ENCODE measurements at places on chromosomes 1 and 21.

GRCh38 chr1:1946540-1946939 lies 27.5 kb upstream of the TMEM52 start:
- DNase-seq = no peak

- DNase-seq = no peak
Measured at GRCh38 chr1:22855668-22856606, 116.7 kb downstream of the LACTBL1 start.

- no peak for DNase-seq
Measured at GRCh38 chr1:110205156-110205555, 5.0 kb upstream of the KCNC4 start.

- DNase-seq = no peak
Measured at GRCh38 chr1:30512914-30513265, 210.5 kb downstream of the MATN1 start.

DNA sequence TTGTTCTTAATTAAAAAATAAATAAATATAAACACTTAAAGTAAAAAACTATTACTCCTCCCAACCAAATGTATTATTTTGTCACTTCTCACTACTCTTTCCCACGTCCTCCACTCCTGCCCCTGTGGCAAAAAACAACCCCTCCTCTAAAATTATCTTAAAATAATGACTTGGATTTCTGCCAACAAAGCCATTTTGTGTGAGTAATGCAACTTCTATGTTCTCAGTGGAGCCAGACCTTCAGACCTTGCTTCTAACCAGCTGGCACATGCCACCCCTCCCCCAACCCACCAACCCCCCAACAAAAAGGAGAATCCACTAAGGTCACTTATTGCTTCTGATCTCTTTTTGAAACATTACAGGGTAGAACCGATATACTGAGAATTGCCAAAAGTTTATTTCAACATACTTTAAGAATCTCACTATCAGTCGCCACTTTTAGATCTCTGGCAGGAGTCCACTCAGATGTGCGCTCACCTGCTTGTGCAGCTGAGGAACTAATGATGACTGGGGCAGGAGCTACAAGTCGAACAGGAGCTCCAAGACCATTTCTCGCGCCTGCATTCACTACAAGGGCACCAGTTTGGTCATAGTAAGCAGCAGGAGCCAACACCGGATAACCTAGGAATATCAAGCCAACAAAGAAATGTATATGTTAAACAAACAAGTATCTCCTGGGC lies 58.3 kb upstream of the SDC3 start:
- DNase-seq = no peak

- no peak for DNase-seq
Measured at GRCh38 chr1:162222014-162222413, 152.5 kb downstream of the NOS1AP start.

DNA sequence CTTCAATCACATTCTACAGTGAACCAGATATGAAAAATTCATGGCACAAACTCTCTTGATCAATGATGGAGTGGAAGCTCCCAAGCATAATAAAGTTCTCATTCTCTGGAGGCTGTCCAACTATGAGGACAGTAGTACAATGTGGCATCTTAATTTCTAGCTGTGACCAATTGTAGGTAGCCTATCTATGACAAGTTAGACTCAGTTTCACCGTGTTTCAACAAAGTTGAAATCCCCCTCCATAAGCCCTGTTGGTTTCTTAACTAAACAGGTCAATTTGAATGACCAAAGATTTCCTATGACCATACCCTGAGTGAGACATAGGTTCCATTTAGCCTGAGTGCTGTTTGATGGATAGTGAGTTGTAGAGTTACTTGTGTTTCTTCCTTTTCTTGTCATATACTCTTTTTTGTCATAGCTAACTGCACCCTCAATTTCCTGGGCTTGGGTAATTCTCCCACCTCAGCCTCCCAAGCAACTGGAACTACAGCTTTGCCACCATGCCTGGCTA lies 11.8 kb downstream of the PATJ start:
- DNase-seq = no peak

- no peak for DNase-seq
Measured at GRCh38 chr1:243471754-243472745, 216.2 kb downstream of the SDCCAG8 start.

- DNase-seq = no peak
Measured at GRCh38 chr1:160093624-160094290, 4.7 kb downstream of the IGSF8 start.

DNA sequence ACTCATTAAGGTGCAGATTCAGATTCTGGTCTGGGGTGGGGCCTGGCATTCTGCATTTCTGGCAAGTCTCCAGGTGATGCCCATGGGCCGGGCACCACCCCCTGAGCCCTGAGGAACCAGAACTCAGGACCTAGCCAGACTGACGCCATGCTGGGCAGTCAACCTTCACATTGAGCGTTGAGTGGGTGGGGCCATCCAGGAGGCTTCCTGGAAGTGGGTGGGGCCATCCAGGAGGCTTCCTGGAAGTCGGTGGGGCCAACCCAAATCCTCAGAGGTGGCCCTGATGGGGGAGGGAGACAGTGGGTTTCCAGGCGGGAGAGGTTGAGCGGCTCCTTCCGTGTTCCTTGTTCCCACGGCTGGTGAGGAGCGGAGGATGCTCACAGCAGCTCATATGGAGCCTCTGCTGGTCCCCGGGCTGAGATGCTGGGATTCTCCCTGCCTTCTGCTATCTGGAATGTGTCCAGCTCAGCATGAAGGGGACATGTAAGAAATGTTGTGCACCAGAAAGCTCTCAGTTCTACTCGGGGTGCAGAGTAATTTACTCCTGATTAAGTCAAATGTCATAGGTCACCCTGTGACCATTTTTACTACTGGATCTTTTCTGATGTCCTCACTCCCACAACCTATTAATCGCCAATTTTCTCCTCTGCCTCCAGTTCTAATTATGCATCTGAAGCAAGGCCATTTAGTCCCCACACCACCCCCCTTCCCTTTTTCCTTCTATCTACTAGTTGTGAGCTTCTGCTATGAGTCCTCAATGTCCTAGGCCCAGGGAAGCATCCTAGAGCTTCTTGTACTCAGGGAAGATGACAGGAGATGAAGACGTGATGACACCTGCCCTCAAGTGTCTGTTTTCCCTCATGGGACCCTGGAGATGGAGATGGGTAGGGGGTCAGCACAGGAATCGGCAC lies 435.4 kb downstream of the PTPRU start:
- DNase-seq = no peak

DNA sequence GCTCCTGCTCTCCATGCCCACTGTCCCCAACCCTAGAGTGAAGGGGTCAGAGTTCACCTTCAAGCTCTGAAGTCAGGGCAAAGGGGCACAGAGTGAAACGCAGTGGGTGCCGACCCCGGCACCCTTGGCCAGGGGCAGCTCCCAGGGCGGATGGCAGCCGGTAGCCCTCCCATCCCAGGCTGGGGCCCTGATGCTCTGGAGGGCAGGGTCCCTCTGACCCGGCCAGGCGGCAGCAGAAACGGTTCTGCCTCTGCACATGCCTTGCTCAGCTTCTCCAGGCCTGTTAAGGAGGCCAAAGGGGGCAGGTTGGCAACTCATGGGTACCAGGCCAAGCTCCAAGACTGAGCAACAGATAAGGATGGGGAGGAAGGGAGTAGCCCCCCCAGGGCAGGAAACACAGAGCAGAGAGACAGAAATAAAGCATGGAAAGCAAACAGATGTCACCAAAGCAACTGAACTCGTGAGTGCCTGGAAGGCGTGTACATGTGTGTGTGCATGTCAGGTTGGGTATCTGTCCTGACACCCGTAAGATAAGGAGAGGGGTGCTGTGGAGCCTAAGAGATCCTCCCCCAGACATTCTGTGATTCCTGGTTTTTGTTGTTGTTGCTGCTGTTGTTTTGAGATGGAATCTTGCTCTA lies 112.3 kb upstream of the IFFO2 start:
- DNase-seq = no peak

DNA sequence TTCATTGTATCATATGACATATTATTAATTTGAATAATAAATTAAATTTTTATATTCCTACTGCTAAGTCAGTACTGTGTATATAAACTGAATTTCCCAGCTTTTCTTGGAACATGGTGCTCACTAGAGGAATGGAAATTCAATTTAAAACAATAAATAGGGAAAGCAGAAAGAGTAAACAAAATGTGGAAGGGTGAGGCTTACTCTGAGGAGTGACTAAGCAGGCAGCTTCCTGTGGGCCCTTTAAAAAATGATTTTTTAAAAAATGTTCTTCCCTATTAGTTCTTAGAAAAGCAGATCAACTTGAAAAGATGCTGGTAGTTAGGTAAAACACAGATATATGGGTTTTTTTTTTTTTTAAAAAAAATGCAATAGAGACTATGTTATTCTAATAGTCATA lies 49.5 kb upstream of the S1PR1 start:
- no peak for DNase-seq

DNA sequence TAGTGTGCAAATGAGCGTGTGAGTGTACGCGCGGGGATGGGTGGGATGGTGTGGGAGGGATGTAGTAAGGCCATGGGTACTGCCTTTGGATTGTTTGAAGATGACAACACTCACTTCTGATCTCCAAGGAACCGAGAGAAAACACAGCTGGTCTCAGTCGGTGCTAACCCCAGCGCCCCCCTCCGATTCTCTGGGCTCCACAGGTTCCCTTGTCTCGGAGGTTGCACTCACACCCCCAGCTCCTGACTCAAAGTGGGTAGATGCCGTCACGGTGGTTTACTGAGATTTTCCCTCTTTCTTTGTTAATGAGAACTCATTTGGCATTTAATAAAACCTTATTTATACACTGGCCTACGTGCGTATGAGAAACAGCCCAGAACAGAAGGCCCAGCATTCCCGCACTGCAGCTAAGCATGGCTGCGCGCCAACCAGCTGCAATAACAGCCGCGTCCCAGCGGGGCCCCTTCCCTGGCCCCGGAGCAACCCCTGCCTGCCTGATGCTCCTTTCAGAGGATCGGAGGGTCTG lies 25.8 kb downstream of the ABCA4 start:
- DNase-seq = no peak

- no peak for DNase-seq
Measured at GRCh38 chr1:15837931-15838330, 9.6 kb upstream of the SPEN start.

DNA sequence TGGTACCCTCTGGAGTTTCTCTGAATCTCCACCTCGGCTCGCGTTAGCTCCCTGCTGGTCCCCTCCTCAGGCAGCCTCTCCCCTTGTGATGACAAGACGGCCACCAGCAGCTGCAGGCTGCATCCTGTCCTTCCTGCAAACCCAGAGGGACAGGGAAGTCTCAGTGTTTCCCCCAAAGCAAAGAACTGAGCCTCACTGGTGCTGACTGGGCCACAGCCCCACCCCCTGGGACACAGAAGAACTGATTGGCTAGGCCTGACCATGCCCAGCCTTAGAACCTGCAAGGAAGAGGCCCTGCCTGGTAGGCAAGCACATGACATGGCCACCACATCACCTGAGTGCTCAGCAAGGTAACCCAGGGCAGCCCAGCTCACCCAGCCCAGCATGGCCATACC lies 34.6 kb downstream of the TMEM51 start:
- peak; percentile 66 for DNase-seq

DNA sequence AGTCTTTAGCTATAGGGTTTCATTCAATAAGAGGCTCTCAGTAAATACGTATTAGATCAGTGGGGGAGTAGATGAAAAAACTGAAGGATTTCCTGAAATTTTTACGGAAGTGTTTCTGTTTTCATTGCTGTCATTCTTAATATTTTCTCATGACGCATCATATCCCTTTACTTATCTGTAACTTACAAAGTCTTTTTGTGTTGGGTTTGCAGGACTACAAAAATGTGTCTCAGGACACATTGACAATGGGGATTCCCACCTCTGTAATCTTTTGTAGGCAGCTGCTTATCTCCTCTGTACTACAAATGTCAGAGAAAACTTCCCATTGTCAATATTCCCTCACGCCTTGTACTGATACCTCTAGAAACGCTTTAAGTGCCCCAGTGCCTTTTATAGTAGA lies 35.5 kb downstream of the CRP start:
- DNase-seq = no peak

GRCh38 chr21:44869781-44870747 lies 3.4 kb downstream of the PTTG1IP start:
- DNase-seq = no peak

DNA sequence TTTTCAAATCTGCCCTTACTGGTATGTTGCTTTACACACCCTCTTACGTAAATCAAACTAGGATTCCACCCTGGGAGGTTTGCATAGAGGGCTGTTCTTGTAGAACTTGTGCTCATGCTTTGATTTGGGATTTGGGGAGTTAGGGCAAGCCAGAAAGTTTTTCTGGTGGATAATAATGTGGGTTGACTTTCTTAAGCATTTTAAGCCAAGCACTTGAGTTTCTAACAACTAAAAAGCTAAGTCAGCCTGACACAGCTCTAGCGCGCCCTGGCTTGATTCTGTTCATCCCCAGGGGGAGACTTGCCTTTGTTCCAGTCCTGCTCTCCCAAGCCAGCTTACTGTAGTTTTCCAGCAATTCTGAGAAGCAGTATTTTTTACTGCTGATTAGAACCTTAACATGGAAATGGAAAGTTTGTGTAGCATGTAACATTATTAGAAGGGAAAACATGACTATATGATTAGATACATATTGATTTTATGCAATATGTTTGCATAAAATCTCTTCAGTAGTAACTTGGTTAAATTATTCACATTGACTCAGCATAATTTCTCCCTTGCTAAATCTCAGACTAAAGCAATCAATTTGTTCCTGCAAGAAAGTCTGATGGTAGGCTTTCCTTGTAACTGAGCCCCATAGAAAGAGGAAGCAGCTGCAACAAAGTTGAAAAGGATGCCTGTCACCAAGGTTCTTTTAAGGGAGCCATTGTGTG lies 11.0 kb upstream of the PGD start:
- DNase-seq = no peak

DNA sequence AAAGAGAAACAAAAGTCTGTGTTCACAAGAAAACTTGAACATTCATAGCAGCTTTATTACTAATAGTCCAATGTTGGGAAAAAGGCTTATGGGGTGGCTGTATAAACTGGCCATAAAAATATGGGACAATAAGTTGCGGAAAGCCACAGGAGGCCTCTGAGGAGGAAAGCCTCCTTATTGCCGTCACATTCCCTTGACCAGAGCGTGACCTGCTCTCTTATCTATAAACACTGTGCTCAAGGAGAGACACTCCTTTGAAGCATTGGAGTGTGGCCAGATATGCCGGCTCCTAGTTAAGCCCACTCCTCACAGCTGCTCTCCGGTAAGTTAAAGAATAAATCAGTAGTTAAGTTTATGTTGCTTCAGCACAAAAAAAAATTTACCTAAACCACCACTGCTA lies 19.7 kb downstream of the OR6Y1 start:
- no peak for DNase-seq

- no peak for DNase-seq
Measured at GRCh38 chr1:173062150-173062938, 11.6 kb upstream of the TNFSF18 start.

- DNase-seq = no peak
Measured at GRCh38 chr1:42734201-42735035, 5.6 kb downstream of the CLDN19 start.
